ENCODE measurements at places on chromosomes 2 and 18.

DNA sequence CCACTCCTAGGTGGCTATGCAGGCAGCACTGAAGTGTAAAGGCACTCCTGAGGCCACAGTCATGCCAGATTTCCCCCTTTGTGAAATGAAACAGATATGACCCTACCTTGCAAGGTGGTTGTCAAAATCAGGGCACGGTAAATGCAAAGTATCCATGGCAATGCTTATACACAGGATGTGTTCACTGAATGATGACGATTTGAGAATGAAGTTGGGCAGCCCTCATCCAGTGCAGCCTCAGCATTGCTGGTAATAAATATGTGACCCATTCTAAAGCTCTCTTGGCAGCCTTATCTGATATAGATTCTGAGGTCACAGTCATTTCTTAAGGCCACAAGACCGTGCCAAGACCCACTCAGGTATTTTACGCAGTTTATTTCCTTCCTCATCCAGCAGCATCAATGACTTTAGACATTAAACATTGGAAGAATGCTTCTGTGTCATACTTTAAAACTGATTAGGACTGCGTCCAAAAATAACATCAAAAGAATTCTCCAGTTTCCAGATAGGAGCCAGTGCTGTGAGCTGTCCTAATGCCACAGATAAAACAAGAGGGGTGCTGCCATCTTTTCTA is 125.5 kb upstream of the SERTAD2 start:
- no peak for DNase-seq

- DNase-seq, result no peak
Observed at GRCh38 chr18:57976230-57976773, 67.7 kb upstream of the NEDD4L start.

DNA sequence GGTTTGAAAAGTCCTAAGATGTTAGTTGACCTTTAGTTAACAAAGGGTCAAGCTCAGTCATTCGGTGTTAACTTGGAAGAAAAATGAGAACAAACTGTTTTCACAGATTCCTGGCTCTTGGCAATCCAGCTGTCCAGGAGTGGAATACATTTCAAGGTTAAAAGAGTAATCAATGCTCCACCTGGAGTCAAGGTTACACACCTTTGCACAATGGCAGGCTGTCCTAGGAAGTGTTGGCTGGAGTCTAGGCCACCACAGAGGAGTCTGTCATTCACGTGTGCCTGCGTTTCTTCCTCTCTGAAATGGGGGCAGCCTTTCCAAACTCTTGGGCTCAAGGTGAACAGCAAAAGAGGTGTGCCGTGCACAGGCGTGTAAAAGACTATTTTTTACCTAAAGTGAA is 6.3 kb upstream of the ID2 start:
- no peak for DNase-seq

GRCh38 chr18:24930478-24930877 is 421.5 kb downstream of the ZNF521 start:
- DNase-seq, result no peak

DNA sequence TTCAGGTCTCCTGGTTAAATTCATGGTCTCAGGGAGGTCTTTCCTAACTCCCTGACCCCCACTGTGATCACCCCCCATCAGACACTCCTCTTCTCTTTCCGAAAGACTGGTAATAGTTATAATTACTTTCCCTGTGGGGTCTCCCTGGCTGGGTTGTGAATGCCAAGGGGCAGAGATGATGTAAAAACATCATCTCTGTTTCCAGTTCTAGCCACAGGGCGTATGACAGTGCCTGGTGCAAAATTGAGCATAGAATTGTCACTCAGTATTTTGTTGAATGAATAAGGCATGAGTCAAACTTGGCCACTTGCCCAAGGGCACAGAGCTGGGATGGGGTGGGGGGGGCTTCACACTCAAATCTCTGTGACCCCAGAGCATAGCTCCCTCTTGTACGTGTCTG is 65.2 kb downstream of the LTBP1 start:
- no peak for DNase-seq

DNA sequence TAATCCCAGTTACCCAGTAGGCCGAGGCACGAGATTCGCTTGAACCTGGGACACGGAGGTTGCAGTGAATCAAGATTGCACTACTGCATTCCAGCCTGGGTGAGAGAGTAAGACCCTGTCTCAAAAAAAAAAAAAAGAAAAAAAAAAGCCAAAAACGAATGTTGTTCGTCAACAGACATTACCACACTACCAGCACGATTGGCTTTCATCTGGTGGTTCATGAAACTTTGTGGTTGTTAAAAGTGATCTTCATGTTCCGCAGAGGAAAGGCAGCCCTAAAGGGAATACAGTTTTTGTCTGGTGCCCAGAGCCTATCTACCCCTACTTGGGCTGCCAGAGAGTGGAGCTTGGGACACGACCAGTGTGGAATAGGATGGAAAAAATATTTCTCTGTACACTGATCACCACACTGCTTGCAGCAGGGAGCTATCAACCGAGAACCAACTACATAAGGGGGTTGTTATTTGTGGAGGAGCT is 13.6 kb upstream of the CXCR4 start:
- DNase-seq, result no peak

GRCh38 chr2:183993052-183993451 is 605.3 kb upstream of the ZNF804A start:
- no peak for DNase-seq

DNA sequence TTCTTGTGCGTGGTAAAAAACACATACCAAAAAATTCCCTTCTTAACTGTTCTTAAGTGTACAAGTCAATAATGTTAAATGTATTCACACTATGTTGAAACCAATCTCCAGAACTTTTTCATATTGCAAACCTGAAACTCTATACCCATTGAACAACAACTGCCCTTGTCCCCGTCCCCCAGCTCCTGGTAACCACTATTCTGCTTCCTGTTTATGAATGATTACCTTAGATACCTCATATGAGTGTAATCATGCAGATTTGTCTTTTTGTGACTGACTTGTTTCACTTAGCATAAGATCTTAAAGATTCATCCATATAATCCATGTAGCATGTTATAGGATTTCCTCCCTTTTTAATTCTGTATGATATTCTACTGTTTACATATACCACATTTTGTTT is 59.9 kb downstream of the NAT8 start:
- DNase-seq, result no peak

- DNase-seq, result no peak
Observed at GRCh38 chr2:110969696-110970095, 151.0 kb upstream of the BCL2L11 start.

DNA sequence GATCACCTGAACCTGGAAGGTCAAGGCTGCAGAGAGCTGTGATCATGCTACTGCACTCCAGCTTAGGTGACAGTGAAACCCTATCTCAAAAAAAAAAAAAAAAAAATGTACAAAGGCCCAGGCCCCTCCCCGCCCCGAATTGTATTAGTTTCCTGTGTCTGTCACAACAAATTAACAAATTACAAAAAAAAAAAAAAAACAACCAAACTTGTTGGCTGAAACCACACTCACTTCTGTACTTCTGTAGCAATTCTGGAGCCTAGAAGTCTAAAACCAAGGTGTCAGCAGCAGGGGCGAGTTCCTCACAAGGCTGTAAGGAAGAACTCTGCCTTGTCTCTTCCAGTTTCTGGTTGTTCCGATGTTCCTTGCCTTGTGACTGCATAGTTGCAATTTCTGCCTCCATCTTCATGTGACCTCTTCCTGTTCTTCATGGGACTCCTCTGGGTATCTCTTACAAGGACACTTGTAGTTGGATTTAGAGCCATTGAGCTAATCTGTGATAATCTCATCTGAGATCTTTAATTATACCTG is 100.8 kb upstream of the ZSWIM2 start:
- DNase-seq, result no peak

DNA sequence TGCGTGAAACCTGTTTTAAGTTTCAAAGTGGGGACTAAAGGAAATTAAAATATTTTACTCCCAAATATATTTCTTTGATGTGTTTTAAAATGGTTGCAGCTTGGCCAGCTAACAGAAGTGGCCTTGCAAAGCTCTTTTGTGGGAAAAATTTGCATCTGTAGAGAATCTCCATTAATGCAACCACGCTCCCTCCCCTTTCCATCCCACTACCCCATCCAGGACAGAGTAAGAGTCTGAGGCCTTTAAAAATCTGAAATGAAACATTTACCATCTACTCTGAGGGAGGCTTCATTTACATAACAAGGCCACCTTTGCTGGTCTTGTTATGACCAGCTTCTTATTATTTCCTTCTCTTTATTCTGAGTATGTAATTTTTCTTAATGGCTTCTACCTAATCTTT is 63.5 kb downstream of the STAT4 start:
- no peak for DNase-seq

DNA sequence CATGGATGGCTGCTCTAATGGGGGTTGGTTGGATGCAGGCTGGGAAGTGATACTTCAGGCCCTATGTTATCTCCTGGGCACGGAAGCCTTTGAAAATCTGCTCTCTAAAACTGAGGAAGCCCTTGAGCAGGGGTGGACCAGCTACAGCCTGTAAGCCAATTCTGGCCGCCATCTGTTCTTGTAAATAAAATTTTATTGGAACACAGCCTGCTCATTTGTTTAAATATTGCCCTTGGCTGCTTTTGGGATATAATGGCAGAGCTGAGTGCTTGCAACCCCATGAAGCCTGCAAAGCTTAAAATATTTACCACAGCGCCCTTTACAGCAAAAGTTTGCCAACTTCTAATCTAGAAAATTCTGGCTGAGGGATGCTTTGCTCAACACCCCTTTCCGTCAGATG is 11.9 kb upstream of the IGFBP2 start:
- DNase-seq, result no peak

- no peak for DNase-seq
Observed at GRCh38 chr2:43003702-43004101, 211.3 kb upstream of the HAAO start.

- no peak for DNase-seq
Observed at GRCh38 chr2:44242904-44243303, 32.4 kb upstream of the SLC3A1 start.

- DNase-seq, result no peak
Observed at GRCh38 chr2:162766092-162766491, 72.5 kb downstream of the KCNH7 start.
